ENCODE measurements at places on chromosomes 11 and 22.

DNA sequence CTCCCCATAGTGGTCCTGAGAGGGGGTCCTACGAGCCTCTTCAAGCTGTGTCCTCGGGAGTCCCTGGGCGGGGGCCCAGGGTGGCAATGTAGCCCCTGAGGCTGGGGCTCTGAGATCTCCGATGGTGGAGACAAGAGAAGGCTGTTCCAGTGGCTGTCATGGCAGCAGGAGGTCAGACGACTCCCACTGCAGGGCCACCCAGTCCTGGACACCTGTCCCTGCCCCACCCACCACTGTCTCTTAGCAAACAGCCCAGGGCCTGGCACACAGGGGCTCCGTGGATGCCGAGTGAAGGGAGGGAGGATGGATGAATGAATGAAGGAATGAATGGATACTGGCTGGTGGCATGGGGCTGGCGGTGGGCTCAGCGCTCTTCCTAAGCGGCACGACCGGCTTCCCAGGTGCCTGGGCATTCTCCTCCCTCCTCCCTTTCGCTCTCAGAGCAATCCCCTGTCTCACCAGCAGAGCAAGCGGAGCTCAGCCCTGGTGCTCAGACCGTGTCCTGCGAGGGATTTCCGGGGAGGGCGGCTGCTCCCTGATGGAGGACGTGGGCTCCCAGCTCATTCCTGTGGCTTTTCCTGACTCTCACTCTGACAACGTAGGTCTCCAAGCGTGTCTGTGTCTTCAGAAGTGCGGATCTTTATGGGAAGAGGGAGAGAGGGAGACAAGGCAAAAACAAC is 1272.6 kb downstream of the BRD1 start:
- DNase-seq: no peak

GRCh38 chr22:39343259-39344045 is 6.3 kb upstream of the SYNGR1 start:
- DNase-seq: peak; percentile 31

- no peak for DNase-seq
Observed at GRCh38 chr11:86069408-86070101, 671 bp upstream of the PICALM start.

DNA sequence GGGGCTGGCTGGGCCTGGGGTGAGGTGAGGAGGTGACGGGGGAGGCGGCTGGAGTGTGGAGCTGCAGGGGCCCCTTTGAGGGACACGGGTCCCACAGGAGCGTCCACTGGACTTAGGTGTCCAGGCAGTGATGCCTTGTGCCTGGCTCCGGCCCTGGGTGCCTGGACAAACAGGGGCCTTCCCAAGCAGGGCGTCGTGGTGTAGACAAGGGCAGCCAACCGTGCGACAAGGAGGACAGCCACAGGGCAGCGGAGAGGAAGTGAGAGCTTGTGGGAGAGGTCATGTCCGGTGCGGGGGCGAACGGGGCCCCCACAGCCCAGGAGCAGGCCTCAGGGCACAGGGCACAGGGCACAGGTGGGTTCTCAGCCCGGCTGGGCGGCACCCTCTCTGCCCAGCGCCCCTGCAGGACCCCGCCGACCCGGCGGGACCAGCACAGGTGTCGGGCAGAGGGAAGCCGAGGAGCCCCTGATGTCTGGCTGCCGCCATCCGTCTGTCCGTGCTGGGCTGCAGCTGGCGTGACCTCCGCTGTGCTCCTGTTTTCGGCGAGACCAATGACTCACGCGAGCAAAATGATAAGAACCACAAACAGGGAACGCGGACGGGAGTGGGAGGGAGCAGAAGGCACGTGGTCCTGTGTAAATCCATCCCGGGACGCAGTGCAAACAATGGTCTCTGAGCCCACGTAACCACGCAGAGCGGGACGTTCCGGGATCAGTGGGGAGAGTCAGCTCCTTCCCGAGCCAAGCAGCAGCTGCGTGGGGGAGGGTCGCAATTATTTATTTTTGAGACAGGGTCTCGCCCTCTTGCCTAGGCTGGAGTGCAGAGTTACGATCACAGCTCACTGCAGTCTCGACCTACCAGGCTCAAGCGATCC is 49.1 kb upstream of the A4GALT start:
- DNase-seq: no peak

- DNase-seq: no peak
Observed at GRCh38 chr22:29142116-29142515, 63.6 kb upstream of the EMID1 start.

- DNase-seq: peak; percentile 83
Observed at GRCh38 chr22:49962012-49962750, 1.6 kb downstream of the PIM3 start.

- DNase-seq: no peak
Observed at GRCh38 chr11:131033151-131033651, 116.9 kb upstream of the SNX19 start.

DNA sequence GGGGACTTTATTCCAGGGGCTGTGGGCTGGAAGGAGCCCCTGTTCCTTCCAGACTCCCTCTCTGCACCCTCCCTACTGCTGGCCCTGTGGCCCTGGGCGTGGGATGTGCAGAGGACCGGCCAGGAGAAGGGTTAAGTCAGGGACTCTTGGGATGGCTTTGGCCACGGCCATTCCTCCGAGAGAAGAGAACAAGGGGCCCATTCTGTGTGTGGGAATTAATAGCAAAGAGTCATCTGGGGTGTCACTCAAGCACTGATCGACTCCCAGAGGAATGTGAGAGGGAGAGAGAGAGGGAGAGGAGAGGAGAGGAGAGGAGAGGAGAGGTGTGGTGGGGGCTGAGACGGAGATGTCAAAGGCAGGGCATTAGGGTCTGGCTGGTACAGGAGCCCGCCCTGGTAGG is 14.2 kb upstream of the SOX10 start:
- DNase-seq: no peak

DNA sequence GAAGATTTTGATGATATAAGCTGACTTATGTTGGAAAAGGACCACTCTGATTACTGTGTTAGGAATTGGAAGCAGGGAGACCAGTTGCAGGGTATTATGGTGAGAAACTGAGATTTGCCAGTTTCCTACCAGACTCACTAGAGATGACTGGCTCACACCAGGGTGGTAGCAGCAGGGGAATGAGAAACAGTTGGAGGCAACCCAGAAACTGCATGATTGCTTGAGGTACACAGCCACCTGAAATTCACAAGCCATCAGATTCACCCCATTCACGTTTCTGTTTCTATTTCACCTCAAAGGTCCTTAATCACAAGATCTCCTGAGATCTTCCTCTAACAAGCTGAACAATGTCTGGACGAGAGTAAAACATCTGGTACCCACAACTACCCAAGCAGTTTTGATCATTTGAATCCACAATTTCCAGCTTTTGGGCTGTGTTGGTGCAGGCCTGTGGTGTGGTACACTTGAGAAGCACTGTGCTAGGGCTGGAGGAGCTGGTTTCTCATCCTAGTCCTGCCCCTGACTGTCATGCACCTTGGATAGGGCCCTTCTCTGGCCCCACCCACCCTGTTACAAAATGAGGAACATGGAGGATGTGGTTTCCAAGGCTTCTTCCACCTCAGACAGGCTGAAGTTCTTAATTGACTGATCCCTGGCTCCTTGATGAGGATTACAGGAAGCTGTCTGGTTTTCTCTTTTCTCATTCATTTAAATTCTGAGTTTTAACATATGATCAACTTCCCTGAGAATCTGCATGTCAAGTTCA is 233.4 kb downstream of the INSC start:
- no peak for DNase-seq

DNA sequence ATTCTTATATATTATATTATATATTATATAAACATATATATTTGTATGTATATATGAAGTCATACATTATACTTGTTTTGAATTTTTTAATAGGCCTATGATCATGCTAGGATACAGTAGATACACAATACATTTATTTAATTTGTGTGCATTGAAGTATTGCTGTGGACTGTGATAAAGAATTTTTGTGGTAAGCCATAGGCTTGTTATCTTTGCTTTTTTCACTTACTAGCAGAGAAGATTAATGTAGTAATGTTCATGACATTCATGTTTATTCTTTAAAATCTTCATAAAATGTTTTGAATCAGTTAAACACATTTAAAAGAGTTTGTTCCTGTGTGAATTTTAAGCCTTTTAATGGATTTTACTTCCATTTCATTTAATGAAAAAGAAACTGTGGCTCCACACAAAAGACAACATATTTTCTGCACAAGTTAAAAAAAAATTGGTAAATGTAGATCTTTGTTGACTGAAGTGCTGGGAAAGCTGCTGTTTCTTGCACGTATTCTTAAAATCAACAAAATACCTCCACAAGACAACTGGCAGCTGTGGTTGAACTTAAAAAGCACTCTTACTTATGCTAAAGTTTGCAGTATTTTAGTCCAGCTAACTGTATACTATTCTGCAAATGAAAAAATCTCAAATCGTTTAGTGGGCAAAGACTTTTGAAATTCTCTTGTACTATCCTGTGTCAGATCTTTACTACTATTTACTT is 156.2 kb downstream of the TMEM135 start:
- DNase-seq: no peak

DNA sequence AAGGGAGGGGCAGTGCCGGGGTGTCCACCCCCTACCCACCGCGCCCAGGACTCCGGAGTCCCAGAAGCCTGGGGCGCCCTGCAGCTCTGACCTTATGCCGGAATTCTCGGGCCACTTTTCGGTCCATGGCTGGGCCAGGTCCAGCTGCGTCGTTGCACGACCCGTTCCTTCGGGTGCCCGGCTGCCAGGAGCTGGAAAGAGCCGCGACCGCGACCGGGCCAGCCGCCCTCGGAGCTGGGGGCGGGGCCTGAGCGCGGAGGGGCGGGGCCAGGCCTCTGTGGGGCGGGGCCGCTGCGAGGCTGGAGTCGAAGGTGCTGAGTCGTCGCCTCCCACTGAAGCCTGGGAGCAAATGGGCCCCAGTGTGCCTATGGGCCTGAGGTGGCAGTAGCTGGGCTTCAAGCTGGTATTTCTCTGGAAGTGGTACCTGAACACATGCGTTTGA is at the start of gene USH1C:
Gene USH1C, minus strand, starts transcription at position 236 of the 442 bp plus-strand sequence. Its CDS starts 109 bp downstream, at position 127.
- no peak for DNase-seq

- no peak for DNase-seq
Observed at GRCh38 chr11:133946541-133947318, 10.0 kb downstream of the IGSF9B start.

DNA sequence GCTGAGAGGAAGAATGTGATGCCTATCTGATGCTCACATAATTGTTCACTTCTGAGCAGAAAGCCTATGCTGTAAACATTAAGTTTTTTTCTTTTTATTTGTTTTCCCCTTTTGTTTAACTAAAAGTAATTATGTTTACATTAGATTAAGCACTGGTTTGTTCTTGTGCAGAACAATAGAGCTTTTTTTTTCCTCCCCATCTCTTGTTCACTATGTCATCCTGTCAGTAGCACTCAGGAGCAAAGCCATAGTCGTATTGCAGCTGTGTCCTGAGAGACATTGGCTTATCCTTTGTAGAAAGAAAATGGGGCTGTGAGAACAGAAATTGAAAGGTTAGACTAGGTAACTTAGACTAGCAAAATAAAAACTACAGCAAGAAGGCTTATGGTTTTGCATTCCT is 301.8 kb upstream of the RAG2 start:
- no peak for DNase-seq

GRCh38 chr11:120153221-120153620 is 15.3 kb upstream of the TRIM29 start:
- DNase-seq: no peak

DNA sequence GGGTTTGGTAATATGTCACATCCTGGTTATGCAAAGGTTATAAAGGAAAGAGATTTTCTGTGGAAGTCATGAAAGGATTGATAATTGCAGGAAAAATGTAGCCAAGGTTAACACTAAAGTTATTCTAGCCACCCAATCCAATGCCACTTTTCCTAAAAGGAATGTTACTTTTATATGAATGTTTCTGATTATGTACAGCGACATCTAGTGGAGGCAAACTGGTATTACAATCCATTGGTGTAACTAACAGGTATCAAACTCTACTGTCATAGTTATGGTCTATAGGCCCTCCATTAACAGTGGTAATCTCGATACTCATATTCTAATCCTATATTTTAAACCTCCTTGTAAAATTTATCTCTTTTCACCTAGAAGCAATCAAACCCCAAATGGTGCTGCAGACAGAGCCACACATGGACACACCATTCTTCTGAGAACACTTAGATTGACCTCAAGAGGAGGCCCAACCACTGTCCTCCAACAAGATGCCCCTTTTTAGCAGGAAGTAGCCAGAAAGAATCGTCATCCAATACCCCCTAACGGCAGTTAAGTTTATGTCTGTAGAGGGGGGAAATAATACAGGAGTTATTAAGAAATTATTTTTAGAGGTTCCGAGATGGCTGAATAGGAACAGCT is 74.9 kb upstream of the RAG2 start:
- no peak for DNase-seq

DNA sequence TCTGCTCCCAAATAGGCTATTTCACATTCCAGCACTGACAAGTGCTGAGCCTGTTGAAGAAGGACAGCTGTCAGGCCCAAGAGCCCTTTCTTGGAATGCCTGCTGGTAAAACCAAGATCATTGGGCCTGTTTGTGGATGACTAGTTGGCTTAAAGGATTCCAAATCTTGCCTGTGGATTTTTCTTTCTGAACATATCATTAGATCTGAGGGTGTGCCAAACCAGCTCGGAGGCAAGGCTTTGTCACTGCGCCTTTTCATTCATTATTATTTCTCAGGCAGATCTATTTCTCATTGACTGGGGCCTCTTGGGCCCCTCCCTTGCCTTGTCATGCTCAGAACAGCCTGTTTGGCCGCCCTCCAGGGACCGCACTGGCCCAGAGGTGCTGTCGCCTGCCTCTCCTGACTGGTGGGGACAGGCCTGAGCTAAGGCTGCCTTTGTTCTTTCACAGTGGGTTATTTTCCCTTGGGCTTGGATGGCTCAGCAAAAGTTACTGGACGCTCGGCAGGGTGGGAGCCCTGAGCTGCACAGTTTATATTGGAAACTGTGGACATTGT is 222.7 kb upstream of the SESN3 start:
- DNase-seq: no peak

DNA sequence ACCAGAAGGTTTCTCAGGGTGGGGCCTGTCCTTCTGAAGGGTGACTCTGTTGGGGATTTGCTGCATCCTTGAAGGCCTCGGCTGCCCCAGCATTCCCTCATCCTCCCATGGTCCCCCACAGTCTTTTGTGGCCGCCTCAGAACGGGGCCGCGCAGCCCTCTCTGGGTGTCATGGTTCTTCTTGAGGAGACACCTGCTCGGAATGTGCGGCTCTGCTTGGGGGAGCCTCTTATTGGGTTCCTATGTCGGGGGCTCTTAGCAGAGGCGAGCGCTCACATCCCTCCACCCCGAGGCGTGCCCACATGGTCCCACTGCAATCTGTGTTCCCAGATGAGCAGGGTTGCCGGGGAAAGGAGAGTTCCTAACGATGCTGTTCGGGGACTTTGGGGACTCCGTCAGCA is 1008.4 kb downstream of the BRD1 start:
- no peak for DNase-seq

- DNase-seq: no peak
Observed at GRCh38 chr11:61826930-61827570, 1.1 kb upstream of the FADS2 start.

DNA sequence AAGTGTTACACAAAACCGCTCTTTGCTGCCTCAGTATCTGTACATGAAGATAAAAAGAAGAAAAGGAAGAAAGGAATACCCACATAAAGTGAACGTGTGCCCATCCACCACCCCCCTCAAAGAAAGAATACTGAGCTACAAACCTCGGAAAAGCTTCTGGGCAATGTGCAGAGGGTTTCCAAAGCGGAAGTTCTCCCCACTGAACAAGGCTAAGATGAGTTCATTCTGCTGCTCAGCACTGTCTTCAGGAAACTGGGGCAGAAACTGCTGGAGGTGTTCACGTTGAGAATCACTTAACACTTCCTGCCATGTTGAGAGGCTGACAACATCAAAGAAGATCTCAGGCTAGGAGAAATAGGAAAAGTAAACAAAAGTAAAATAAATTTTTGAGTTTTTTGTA is 6.9 kb downstream of the NFRKB start:
- DNase-seq: no peak

Data from stimulated activated CD8-positive, alpha-beta memory T cell treated with anti-CD3 and anti-CD28 coated beads, Interleukin-15, amount 100 ng/mL, for 4 hours (primary cell).